ENCODE measurements at places on chromosomes 4 and X.
A peak's percentile ranks its signal among the peaks of the same experiment; 100 is the strongest.

DNA sequence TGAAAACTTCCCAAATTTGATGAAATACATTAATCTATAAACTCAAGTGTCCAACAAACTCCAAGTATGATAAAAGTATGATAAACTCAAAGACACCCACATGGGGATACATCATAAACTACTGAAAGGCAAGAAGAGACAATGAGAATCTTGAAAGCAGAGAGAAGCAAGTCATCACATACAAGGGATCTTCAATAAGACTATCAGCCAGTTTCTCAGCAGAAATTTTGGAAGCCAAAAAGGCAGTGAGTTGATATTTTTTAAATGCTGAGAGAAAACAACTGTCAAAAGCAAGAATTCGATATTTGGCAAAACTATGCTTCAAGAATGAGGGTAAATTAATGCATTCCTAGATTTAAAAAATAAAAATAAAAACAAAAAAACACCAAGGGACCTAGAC is 16.5 kb downstream of the PDCL2 start:
- DNase-seq, result no peak

GRCh38 chrX:135591871-135592270 is 71.4 kb downstream of the INTS6L start:
- no peak for DNase-seq

DNA sequence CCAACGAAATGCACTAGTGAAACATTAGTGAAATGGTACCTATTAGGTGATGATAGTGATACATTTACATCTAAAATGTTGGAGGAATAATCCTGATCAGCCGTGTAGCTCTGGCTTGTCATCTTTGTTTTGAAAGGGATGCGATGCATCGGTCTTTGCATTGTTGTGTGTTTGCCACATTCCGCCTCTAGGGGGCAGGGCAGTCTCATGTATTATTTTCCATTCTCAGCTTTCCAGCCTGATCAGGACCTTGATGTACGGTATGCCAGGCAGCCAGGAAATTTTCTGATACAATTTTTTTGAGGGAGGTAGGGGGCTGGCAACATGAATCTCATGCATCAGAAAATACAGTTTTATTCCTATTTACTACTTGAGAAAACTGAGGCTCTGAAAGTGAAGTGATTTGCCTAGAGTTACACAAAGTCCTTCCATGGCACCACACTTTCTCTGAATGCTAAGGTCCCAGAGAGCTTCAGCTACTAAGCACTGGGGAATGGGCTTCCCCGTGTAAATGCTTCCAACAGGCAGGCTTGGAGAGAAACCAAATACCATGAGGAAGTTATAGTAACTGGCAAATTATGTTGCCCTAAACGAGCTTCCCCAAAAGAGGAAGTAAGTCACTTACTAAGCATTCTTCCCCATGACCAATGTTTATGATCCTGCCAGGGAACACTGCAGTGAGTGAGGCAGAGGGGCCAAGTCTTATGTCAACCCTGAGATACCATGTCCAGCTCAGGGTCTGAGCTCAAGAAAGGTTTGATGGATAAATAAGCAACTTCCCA is 31.8 kb upstream of the IQSEC2 start:
- peak; percentile 27 for DNase-seq

- DNase-seq, result no peak
Measured at GRCh38 chrX:14776901-14777300, 96.0 kb downstream of the FANCB start.

GRCh38 chr4:108681321-108681809 is 31.0 kb downstream of the OSTC start:
- no peak for DNase-seq

- DNase-seq, result no peak
Measured at GRCh38 chr4:145843148-145843547, 95.5 kb downstream of the ZNF827 start.

DNA sequence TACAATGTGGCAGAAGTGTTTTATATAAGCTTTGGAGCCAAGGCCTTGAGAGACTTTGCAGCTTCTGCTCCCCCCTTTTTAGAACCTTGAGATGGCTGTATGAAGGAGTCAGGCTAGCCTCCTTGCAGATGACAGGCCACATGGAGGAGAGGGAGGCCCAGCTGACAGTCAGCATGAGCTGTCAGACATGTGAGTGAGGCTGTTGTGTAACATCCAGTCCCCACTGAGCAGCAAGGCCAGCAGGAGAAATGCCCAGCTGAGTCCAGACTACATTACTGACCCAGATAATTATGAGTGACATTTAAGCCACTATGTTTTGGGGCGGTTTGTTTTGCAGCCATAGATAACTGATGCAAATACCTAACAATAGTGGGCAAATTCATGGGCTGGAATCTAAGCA is 515.3 kb upstream of the ARX start:
- DNase-seq, result no peak

DNA sequence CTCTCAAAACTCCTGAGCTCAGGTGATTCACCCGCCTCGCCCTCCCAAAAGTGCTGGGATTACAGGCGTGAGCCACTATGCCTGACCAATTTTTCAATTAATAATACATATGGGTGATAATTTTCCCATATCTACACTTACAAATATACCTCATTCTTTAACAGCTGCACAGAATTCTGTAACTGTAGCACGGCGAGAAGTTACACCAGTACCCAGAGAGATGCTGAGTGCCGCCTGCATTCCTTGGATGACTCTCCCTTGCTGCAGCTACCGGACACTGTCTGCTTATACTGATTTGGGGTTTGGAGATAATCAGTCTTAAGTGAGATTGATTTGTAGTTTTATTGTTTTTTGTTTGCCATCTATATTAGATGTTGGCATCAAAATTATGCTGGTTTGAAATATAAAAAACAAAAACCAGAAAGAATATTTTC is 5.8 kb downstream of the TIFA start:
- no peak for DNase-seq

GRCh38 chr4:169079942-169080827 is 70.1 kb upstream of the CBR4 start:
- DNase-seq, result no peak

- DNase-seq, result no peak
Measured at GRCh38 chrX:44143061-44143602, 169.9 kb upstream of the NDP start.

DNA sequence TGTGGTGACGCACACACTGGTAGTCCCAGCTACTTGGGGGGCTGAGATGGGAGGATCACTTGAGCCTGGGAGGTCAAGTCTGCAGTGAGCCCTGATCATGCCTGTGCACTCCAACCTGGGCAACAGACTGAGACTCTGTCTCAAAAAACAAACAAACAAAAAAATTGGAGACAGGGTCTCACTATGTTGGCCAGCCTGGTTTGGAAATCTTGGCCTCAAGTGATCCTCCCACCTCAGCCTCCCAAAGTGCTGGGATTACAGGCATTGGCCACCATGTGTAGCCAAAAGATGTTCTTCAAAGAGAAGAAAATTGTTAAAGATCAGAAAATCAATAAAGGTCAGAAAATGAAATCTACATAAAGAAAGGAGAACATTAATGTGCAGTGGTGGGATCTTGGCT is 41.7 kb upstream of the ABCG2 start:
- no peak for DNase-seq

- DNase-seq, result no peak
Measured at GRCh38 chrX:6225911-6226595, 2.6 kb downstream of the NLGN4X start.

DNA sequence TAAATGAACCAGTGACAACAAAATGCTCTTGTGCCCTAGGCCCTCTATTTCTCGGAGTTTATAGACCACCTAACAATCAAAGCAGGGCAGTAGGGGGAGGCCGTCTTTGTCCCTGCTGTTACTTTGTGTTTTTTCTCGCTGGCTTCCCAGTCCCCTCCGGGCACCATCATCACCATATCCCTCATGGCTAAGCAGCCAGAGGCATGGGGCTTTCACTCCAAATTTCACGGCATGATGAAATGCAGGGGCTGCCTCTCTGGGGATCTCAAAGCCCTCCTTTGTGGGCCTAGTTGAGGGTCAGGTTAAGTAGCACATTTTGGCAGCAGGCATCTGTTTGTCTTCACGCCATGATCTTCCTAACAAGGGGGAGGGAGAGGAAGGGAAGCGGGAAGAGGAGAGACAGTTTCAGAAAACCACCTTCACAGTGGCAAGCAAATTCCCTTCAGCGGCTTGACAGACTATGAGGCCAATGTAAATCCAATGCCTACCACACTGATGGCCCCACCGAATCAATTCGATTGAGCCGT is 91.9 kb downstream of the ANOS1 start:
- DNase-seq, result no peak

DNA sequence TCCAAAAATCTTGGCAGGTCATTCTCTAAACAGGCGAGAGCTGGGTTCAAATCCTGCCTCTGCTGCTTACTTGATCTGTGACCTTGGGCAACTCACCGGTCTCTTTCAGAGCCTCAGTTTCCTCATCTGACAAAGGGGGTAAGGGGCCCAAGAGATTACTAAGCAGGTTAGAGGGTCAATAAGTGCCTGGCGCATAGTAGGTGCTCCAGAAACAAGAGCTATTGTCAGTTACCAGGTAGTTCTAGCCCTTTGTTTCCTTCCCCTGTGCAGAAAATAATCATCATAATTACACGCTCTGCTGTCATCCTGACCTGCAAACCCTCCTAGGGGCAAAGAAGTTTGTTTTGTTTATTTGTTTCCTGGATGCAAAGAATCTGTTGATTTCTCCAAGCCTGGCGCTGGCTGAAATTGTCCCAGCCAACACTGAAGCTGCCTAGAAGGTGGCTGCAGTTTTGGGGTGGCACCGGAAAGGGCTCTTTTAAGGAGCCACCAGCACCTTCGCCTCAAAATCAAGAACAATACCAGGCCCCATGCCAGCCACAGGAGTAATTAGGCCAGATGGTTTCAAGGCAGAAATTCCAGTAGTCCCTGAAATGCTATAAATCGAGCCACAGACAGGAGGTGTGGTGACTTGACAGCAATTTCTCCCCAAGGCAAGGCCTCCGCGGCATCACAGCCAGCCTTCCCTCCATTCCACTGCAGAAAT is 10.2 kb upstream of the KIAA0232 start:
- DNase-seq, result peak; percentile 45

DNA sequence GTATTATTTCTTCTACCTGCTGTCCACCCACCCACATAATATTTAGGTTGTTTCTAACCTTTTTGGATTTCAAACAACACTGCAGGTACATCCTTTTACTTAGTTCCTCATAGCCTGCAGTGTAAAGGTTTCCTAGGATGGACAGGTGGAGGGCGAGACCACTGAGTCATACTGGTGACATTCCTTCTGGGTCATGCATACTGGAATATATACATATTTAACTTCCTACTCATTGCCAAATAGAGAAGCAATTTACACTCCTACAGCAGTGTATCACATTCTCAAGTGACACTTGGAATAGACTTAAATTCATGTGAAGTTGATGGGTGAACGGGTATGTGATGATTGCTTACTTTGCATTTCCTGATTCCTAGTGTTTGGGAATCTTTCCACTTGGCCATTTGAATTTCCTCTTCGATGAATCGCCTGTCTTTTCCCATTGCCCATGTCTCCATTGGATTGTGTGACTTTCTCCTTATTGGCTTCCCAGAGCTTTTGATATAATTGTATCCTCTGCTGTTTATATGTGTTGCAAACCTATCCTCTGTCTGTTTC is 8.2 kb upstream of the PPP2R2C start:
- DNase-seq, result peak; percentile 32

- peak; percentile 55 for DNase-seq
Measured at GRCh38 chr4:113636877-113637276, 124.7 kb downstream of the CAMK2D start.

- no peak for DNase-seq
Measured at GRCh38 chrX:13198056-13198761, 121.6 kb downstream of the ATXN3L start.

DNA sequence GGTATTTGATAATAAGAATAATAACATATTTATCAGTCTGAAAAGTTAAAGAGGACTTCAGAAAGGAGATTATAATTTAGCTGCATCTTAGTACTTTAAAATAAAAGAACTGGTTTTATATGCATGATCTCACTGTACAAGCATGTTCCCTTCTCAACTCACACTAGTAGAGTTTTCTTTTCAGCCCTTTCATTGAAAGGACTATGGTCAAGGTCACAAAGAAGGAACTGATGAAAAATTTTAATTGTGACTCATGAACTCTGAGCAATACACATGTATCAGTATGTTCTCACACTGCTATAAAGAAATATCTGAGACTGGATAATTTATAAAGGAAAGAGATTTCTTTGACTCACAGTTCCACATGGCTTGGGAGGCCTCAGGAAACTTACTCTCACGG is 73.7 kb upstream of the NDST4 start:
- DNase-seq, result no peak

GRCh38 chr4:141686879-141687278 is 50.5 kb downstream of the IL15 start:
- no peak for DNase-seq

DNA sequence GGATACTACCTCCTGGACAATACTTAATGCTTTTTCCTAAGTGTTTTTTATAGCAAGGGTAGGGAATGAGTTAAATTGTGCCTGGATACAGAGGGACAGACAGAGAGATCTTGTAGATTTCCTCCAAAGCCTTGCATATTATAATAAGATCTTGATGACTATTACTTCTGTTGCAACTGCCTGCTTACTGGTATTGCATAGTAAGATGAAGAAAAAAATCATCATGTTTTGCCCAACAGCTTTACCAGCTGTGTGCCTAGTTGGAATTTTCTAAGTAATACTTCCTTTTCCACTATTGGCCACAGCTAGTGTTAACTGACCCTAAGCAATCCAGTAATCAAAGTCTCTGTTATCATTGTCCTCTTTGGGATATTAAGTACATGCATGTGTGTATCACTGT is 139.0 kb downstream of the DCK start:
- DNase-seq, result no peak

DNA sequence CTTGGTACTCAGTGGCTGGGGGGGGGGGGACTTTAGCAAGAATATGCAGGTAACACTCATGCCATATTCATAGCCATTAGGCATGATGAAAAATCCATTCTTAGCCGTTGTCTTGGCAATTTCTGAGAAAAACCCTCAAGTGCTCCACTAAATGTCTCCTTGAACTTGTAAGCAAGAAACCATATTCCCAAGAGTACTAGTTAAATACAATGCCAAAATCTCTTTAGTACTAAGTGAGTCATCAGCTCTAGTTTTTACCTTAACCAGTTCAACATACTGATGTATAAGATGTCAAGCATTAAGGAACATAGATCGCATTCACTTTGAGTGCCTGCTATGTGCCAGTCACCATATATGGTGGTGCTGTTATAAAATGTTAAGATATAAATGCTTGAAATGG is 27.5 kb downstream of the UBE2D3 start:
- no peak for DNase-seq

Measured in LoVo (cell line).